Naive thymus-derived CD8-positive, alpha-beta T cell (primary cell): ENCODE measurements at places on chromosomes 11 and 22. TPM values are rescaled to one million over a fixed set of nuclear protein-coding genes. Genes with fewer than 3 reads are reported as not detected.

DNA sequence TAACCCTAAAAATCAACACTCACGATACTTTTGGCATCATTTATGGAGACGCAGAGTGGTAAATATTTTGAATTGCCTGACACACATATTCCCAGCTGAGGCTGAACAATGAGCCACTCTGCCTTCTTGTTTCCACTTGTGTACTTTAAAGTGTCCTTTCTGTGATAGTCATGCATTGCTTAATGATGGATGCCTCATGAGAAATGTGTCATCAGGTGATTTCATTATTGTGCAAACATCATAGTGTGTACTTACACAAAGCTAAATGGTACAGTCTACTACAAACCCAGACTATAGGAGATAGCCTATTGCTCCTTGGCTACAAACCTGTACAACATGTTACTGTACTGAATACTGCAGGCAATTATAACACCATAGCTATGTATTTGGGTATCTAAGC, 44.2 kb downstream of the MRE11 start:
- no peak for DNase-seq

GRCh38 chr22:20284471-20285086, 16.5 kb upstream of the RTN4R start:
- DNase-seq = no peak

DNA sequence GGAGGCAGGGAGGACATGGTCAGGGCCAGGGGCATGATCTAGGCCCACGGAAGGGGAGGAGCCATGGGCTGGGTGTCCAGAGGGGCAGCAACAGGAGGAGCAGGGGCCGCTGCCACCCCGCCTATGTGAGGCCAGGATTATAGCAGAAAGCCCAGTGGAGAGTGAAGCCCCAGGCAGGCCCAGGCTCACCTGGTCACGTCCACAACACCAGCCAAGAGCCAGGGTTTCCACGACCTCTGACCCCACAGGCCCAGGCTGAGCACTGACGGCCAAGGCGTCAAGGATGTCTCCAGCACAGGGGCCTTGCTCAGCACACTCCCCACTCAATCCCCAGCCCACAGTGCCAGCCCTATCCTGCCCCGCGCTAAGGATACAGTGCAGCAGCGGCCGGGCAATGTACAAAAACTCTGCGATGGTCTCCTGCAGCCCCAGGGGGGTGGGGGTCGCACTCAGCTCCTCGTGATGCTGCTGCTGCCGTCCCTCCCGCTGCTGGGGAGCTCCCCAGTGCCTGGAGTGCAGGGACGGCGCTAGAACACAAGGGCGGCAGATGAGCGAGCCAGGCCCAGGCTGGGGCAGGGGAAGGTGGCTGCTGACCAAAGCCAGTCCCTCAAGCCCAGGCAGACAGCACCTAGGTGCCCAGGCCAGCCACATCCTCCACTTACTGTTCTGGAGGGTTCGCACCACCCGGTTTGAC, 3.6 kb downstream of the PEX16 start:
- DNase-seq = no peak

GRCh38 chr11:70851907-70852306, 400.5 kb downstream of the SHANK2 start:
- DNase-seq = no peak

- no peak for DNase-seq
These were observed 4.0 kb upstream of the INS start for GRCh38 chr11:2164861-2165555.

DNA sequence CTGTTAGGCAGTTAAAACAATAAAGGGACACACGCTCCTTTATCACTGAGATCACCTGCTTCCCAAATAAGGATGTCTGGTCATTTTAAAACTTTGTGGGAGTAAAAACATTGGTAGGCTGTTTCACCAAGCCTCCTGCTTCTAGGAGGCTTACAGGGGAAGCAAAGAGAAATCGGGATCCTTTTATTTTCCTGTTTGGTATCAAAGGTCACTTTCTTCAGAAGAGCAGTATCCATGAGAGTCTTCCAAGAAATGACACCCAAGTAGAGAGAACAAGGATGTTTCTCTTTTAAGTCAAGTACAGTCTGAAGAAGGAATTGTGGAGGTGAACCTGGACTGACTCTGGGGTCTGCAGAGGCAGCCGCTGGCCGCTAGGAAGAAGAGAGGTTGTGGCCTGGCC, 36.9 kb upstream of the BID start:
- no peak for DNase-seq

The POTEH gene
- not detected for total RNA-seq

The MAPK11 gene
- 1.2 TPM for total RNA-seq

GRCh38 chr22:19807161-19807913, 46.8 kb downstream of the TBX1 start:
- no peak for DNase-seq

GRCh38 chr22:21919526-21920307, 32.9 kb downstream of the PPM1F start:
- no peak for DNase-seq

GRCh38 chr11:132728026-132728425, 804.3 kb downstream of the OPCML start:
- no peak for DNase-seq

The ACR gene
- total RNA-seq = not detected

The KCNK4 gene
- not detected for total RNA-seq

GRCh38 chr22:16828876-16829275, 3.7 kb upstream of the XKR3 start:
- no peak for DNase-seq

DNA sequence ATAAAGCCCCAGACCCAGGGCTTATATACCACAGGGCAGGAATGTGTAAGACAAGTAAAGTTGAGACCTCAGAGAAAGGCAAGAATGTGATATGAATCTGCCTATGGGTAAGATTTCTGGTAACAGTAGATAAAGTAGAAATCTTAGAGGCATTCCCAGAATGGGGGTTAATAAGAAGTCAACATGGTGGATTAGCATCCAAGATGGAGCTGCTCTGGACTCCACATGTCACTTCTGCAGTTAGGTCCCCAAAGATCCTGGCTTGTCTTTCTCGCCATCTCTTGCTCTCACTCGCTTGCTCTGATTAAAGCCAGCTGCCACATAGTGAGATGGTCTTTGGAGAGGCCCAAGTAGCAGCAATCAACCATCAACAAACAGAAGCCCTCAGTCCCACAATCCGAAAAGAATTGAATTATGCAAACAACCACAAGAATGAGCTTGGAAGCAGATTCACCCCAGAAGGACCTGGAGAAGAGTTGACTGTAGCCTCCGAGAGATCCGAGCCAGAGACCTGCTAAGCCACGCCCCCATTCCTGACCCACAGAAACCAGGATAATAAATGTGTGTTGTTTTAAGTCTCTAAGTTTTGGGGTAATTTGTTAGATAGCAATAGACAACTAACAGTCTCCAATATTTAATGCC, 5.4 kb upstream of the C11orf86 start:
- no peak for DNase-seq

DNA sequence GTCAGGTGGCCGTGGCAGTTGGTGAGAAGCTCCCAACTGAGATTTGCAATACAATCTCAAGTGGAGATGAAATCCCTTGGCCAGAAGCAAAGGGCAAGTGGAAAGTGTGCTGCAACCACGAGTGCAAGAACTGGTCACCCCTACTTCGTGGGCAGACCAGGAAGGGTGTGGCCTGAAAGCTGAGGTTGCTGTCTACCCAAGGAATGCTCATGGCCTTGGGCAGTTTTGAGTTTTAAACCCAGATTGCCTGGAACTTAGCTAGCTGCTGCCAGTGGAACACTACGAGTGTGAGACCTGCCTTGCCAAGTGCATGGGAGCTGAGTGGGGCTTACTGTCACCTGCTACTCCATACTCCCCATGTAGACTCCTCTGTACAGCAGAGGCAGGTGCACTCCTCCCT, 113.3 kb upstream of the FAT3 start:
- DNase-seq = no peak

- no peak for DNase-seq
These were observed 19.1 kb upstream of the ROBO3 start for GRCh38 chr11:124846070-124846673.

The MRGPRE gene
- total RNA-seq = not detected

- DNase-seq = no peak
These were observed 1.7 kb downstream of the RPS19BP1 start for GRCh38 chr22:39530692-39531331.

- no peak for DNase-seq
These were observed 56.3 kb downstream of the GRAMD4 start for GRCh38 chr22:46676479-46676878.

GRCh38 chr22:49153921-49154320, 673.8 kb downstream of the BRD1 start:
- DNase-seq = no peak

The ZNF74 gene
- 14.5 TPM for total RNA-seq

The PIK3IP1 gene
- total RNA-seq = 741 TPM

The ARL2 gene
- total RNA-seq = 38.4 TPM

DNA sequence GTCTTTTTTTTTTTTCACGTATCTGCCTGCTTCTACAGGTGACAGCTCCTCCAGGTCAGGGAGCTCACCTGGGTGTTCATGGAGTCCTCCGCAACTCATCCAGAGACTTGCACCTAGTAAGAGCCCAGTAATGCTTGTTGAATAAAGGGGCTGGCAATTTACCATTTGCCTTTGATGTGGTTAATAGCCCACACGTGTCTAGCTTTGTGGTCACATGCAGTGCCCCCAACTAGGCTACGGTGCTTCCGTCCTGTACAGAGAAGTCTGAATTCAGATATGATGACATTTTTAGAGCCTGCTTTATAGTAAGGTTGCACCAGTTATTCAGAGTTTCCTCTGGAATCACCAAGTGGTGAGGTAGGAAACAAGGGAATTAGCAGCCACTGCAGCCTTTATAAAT, 199.4 kb upstream of the MTMR2 start:
- DNase-seq = no peak

The TMEM80 gene
- total RNA-seq = 49.2 TPM

- no peak for DNase-seq
These were observed 23.9 kb upstream of the CRTAM start for GRCh38 chr11:122814401-122814800.

GRCh38 chr22:35697142-35697541, 20.5 kb upstream of the APOL5 start:
- DNase-seq = peak; percentile 15

DNA sequence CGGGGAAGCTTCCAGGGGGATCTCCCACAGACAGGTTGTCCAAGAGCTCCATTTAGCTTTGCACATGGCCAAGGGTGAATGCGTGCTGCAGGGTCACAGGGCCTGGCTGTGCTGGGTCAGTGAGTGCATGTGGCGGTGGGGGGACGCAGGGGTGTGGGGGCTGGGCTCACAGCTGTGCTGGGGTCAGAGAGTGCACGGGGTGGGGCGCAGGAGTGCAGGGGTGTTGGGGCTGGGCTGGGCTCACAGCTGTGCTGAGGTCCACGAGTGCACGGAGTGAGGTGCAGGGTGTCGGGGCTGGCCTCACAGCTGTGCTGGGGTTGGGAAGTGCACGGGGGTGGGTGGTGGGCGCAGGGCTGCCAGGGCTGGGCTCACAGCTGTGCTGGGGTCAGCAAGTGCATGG, 557.7 kb downstream of the BRD1 start:
- DNase-seq = no peak

GRCh38 chr11:77475206-77475605, 1.3 kb upstream of the PAK1 start:
- DNase-seq = no peak

DNA sequence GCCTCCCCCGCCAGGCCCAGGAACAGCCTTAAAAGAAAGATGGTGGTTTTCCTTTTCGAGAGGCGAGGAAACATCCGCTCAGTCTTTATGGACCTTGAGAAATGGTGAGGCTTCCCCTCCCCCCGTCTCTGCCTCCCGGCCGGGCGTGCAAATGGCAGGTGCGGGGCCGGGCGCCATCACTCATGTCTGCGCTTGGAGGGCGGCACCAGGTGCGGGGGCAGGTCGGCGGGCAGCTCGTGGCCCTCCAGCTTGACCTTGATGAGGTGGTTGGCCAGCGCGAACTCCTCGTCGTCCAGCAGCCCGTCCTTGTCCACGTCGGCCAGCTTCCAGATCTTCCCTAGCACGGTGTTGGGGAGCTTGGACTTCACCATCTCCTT, 9.7 kb upstream of the CDC42BPG start:
- DNase-seq = no peak

GRCh38 chr11:46808799-46809431, 37.2 kb downstream of the CKAP5 start:
- no peak for DNase-seq

DNA sequence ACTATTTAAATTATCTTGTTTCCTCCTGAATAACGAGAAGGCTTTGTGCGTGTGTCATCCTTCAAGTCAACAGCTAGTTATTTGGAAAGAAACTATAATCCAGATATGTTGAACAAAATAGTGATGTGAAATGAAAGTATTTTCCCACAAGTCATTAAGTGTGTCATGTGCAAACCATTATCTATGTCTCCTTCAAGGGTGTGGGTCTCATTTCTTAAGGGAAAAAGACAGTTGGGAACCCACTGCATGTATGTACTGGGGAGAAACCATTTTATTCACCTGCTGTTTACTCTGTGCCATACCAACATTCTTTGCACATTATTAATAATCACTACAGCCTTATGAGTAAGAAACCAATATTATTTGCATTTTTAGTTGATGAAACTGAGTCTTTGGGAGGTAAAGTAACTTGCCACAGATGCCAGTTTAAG, 145.3 kb upstream of the CTSC start:
- no peak for DNase-seq

The PRG2 gene
- total RNA-seq = not detected
